AG04450 (cell line): ENCODE measurements at places on chromosomes 5 and 9.

DNA sequence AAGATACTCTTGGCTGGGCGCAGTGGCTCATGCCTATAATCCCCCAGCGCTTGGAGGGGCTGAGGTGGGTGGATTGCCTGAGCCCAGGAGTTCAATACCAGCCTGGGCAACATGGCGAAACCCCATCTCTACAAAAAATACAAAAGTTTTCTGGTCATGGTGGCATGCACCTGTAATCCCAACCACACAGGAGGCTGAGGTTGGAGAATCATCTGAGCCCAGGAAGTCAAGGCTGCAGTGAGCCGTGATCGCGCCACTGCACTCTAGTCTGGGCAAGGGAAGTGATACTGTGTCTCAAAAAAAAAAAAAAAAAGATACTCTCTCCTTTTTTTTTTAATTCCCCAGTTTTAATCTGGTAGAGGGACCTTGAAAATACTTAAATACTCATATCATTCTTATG is 15.0 kb downstream of the ANKRD33B start:
- DNase-seq, result no peak

DNA sequence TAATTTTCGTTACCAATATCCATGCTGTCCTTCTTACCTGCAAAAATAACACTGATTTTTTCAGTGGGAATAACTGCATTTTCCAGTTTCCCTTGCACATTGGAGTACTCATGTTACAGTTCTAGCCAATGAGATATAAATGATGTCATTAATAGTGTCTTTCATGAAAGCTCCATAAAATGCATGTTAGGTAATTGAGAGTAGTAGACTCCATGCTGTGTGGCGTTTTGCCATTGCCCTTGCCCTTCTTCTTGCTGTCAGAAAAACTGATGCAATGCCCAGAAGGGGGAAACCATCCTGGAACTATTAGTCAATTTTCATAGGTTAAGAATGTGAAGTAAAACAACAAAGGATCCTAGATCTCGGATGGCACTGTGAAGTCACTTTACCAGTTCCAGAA is 1765.3 kb downstream of the EFNA5 start:
- no peak for DNase-seq

- no peak for DNase-seq
These were observed 21.5 kb downstream of the ADGRD2 start for GRCh38 chr9:124471761-124472160.

- DNase-seq, result no peak
These were observed 136.1 kb downstream of the MARCHF11 start for GRCh38 chr5:16043349-16043965.

GRCh38 chr9:121839726-121840500 is 188.5 kb downstream of the DAB2IP start:
- DNase-seq, result no peak

DNA sequence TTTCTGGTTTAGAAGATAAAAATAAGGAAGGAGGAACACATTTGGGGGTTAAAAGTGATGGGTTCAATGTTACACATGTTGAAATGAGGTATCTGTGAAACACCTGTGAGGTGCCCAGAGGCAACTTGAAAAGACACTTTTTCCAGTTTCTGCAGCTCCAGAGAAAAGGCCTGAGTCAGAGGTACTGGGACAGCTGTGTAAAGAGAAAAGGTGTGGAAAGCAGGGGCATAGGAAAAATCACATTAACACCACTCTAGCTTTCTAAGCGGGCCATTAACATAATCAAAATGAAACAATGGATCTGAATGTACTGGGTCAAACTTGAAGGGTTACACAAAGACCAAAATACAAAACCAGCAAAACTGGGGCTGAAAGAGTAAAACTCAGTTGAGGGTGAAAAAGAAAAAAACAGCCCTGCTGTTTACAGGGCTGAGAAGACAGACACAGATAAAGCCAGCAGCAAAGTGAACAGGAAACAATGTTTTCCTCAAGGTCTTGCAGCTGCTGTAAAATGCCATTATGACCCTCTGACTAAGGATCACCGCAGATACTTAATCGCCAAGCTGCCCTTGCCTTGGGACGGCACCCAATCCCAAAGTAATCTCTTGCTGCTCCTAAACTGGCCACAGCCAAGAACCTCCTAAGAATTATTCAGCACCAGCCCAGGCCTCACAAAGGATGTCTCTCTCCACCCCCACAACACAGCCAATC is 104.7 kb downstream of the DROSHA start:
- no peak for DNase-seq

DNA sequence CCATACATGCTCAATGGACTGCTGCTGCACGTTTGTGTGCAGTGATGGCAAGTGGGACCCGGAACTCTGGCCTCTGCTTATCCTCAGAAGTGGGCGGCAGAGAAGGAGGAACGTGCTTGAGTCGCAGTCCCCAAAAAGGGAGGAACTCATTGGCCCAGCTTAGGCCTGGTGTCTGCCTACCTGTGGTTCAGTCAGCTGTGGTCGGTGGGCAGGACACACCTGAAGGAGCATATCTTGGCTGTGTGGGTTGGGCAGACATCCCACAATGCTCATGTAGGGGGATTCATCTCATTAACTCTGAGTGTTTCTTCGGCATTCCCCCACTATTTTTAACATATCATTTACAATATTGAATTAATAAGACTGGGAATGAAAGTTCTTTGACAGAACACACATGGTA is 122.9 kb upstream of the IL12B start:
- DNase-seq, result no peak
